ENCODE measurements at places on chromosomes 13 and 19. TPM values are rescaled to one million over a fixed set of nuclear protein-coding genes. Genes with fewer than 3 reads are reported as not detected.

GRCh38 chr19:8129061-8129618, 20.3 kb downstream of the FBN3 start:
- H3K4me1 ChIP-seq, result no peaks in the 10 kb centered on the region
- H3K27ac ChIP-seq, result no peak overlapping the region
- H3K36me3 ChIP-seq, result no peaks in the 10 kb centered on the region
- no peaks in the 10 kb centered on the region for H3K27me3 ChIP-seq

DNA sequence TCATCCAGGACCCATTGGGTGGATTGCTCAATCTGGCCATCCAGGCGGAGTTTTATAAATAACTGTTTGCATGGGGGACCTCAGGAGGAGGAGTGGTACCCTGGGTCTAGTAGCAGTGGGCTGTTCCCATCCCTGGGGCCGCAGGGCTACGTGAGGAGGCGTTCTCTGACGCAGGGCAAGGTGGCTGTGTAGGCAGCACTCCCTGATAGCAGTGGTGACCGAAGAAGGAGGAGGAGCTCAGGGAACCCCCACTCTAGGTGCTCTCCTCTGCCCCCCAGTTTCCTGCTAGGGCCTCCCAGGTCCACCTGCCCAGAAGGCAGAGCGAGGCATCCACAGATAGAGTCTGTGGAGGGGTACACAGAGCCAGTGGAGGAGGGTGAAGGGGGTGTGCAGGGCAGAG, 64.1 kb downstream of the CCNE1 start:
- no peak overlapping the region for H3K27ac ChIP-seq
- no peaks in the 10 kb centered on the region for H3K4me1 ChIP-seq
- H3K27me3 ChIP-seq, result peaks cover 16% of the 10 kb centered on the region
- no peak for DNase-seq
- H3K4me3 ChIP-seq, result no peak overlapping the region
- H3K36me3 ChIP-seq, result no peaks in the 10 kb centered on the region

DNA sequence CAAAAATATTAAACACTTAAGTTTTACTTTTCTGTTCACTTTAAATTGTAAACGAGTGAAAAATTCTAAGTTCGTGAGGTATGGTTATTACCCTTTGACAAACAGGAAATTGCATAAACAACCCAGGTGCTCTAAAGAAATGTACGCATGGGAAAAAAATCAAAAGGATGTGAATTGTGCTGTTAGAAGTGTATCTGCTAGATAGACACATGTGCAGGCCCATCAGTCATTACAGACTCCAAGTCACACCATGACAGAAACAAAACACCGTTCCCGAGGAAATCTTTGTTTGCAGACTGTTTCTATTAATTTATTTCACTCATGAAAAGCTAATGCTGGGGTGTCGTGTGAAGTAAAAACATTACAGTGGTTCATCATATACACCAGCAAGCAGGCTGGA, 17.0 kb upstream of the DOCK9 start:
- H3K4me1 ChIP-seq, result peaks cover 5% of the 10 kb centered on the region
- DNase-seq, result no peak
- H3K27me3 ChIP-seq, result no peaks in the 10 kb centered on the region
- H3K36me3 ChIP-seq, result no peaks in the 10 kb centered on the region
- H3K27ac ChIP-seq, result no peak overlapping the region

- no peak overlapping the region for H3K4me3 ChIP-seq
- no peaks in the 10 kb centered on the region for H3K36me3 ChIP-seq
- no peak overlapping the region for H3K27ac ChIP-seq
- H3K27me3 ChIP-seq, result no peaks in the 10 kb centered on the region
- H3K4me1 ChIP-seq, result no peaks in the 10 kb centered on the region
Measured at GRCh38 chr19:13382633-13382938, 123.7 kb downstream of the CACNA1A start.

- no peaks in the 10 kb centered on the region for H3K36me3 ChIP-seq
- peak; percentile 78 for DNase-seq
- no peak overlapping the region for H3K4me3 ChIP-seq
- H3K4me1 ChIP-seq, result no peaks in the 10 kb centered on the region
- no peak overlapping the region for H3K27ac ChIP-seq
- peaks cover 74% of the 10 kb centered on the region for H3K27me3 ChIP-seq
Measured at GRCh38 chr19:49431330-49431749, 6.2 kb downstream of the GFY start.

DNA sequence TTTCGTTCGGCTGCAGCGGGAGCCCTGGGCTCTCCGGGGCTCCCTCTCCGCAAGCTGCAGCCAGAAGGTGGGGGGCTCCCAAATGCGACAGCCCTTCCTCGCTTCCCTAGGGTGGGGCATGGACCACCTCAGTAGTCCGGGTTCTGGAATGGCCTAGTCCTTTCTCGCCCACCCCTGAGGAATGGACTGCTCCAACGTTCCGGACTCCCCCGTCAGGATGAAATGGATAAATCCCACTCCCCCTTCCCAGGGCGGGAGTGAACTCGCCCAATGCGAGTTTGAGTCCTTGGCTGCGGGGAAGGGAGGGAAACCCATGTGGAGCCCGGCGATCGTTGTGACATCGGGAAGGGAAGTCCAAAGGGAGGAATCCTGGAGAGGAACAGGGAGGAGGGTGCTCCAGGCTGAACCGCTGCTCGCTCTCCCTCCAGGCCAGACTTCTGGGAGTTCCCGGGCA, 5.5 kb downstream of the HRC start:
- H3K4me1 ChIP-seq, result peaks cover 29% of the 10 kb centered on the region
- no peaks in the 10 kb centered on the region for H3K27me3 ChIP-seq
- H3K27ac ChIP-seq, result peak overlapping the region; percentile 60

GRCh38 chr19:3774621-3775373, 2.8 kb upstream of the RAX2 start:
- no peaks in the 10 kb centered on the region for H3K4me1 ChIP-seq
- H3K4me3 ChIP-seq, result no peak overlapping the region
- no peak overlapping the region for H3K27ac ChIP-seq
- H3K27me3 ChIP-seq, result no peaks in the 10 kb centered on the region
- no peaks in the 10 kb centered on the region for H3K36me3 ChIP-seq
- peak; percentile 82 for DNase-seq

DNA sequence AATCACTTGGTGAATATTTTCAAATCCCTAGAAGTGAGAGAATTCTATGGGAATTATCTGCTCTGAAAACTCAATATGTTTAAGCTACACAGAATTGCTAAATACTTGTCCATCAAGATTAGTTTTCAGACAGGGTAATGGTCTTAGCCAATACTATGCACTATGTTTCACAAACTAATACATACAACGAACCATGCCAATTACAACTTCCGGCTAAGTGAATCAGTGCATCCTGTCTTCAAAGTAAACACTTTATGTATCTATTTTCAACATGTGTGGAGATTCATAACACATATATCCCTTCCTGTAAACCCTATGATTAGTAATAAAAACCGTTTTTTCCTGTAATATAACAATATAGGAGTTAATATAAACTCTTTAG, 181.5 kb downstream of the POSTN start:
- H3K27me3 ChIP-seq, result no peaks in the 10 kb centered on the region
- H3K4me3 ChIP-seq, result no peak overlapping the region
- no peak overlapping the region for H3K27ac ChIP-seq
- peaks cover 6% of the 10 kb centered on the region for H3K4me1 ChIP-seq
- DNase-seq, result peak; percentile 65
- H3K36me3 ChIP-seq, result no peaks in the 10 kb centered on the region

GRCh38 chr13:80389073-80390038, 48.4 kb upstream of the SPRY2 start:
- H3K4me3 ChIP-seq, result no peak overlapping the region
- no peaks in the 10 kb centered on the region for H3K36me3 ChIP-seq
- no peaks in the 10 kb centered on the region for H3K4me1 ChIP-seq
- DNase-seq, result no peak
- peaks cover 2% of the 10 kb centered on the region for H3K27me3 ChIP-seq

- H3K27ac ChIP-seq, result no peak overlapping the region
- DNase-seq, result no peak
- H3K36me3 ChIP-seq, result no peaks in the 10 kb centered on the region
- H3K4me1 ChIP-seq, result no peaks in the 10 kb centered on the region
- no peaks in the 10 kb centered on the region for H3K27me3 ChIP-seq
Measured at GRCh38 chr13:102227741-102228140, 174.1 kb downstream of the FGF14 start.

Gene KLK3
- total RNA-seq, result not detected

Gene ZNF675
- total RNA-seq, result 10.0 TPM

Gene LAIR1
- 0.29 TPM for total RNA-seq

Gene FPR2
- total RNA-seq, result 0.36 TPM

Gene CEACAM16
- total RNA-seq, result under 0.01 TPM

Gene ZNF85
- total RNA-seq, result 10.9 TPM

Gene SAE1
- 105 TPM for total RNA-seq

Gene INSL3
- not detected for total RNA-seq

Gene IFI30
- total RNA-seq, result 126 TPM

Gene PSG2
- total RNA-seq, result not detected

Gene C13orf42
- not detected for total RNA-seq

Gene PSG5
- total RNA-seq, result 1.4 TPM

Gene ZNF274
- 11.2 TPM for total RNA-seq

Data from osteoblast (primary cell).